ENCODE measurements at places on chromosomes 6 and 20. TPM values are rescaled to one million over a fixed set of nuclear protein-coding genes. Genes with fewer than 3 reads are reported as not detected.

DNA sequence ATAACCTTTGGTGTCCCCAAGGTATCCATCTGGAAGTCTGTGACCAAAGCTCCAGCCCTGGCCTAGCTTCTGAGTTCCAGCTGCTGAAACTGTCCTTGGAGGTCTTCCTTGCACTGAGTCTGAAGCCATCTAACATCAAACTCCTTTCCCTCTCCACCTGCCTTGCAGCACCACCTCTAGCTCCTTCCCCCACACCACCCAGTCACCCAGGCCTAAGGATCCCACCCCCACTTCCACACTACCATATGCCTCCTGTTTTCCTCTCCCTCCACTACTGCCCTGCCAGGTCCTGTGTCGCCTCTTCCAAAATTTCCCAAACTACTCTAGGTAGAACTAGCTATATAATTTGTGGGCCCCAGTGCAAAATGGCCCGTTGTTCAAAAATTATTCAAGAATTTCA, 10.8 kb upstream of the MATN4 start:
- no peaks in the 10 kb centered on the region for H3K27me3 ChIP-seq
- no peak overlapping the region for H3K4me3 ChIP-seq
- no peak for DNase-seq
- no peaks in the 10 kb centered on the region for H3K36me3 ChIP-seq
- no peaks in the 10 kb centered on the region for H3K4me1 ChIP-seq
- H3K27ac ChIP-seq = no peak overlapping the region

DNA sequence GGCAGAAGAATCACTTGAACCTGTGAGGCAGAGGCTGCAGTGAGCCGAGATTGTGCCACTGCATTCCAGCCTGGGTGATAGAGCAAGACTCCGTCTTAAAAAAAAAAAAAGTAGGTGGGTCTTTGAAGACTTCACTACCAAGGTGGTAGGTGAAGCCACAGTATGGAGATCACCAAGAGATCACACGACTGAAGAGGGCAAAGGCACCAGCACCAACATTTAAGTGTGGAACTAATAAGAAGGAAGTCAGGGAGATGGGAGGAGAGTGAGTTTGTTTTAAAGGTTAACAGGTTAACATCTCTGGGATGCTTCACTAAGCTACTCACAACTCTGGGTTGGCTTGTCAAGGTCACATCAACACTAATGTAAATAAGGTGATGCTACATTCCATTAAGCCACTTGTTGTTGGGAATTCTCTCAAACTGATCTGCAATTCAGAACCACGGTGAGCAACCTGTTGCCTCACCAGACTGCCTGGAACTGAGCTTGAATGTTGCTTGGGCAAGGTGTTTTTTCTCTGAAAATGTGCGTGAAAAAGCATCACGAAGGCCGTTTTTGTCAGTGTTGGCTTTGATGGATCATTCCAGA, 48.7 kb downstream of the KCTD20 start:
- H3K4me1 ChIP-seq = no peaks in the 10 kb centered on the region
- peaks cover 65% of the 10 kb centered on the region for H3K36me3 ChIP-seq
- no peak overlapping the region for H3K27ac ChIP-seq
- H3K4me3 ChIP-seq = no peak overlapping the region
- no peak for DNase-seq

DNA sequence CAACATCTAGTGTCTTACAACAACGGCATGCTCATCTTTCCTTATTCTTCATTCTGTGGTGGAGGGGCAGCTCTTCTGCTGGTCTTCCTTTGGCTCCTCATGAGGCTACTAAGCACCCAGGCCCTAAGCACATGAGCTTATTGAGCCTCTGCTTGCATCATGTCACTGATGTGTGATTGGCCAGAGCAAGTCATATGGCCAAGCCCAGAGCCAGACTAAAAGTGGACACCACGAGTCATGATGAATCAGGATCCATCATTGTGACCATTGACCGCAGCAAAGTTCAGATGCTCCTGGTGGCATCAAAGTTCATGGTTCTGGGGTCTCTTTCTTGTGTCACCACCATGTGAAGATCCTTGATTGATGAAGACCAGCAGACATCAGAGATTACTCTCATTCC, 192.0 kb upstream of the FOXA2 start:
- H3K4me3 ChIP-seq = no peak overlapping the region
- H3K4me1 ChIP-seq = no peaks in the 10 kb centered on the region
- H3K27ac ChIP-seq = no peak overlapping the region

- no peak overlapping the region for H3K4me3 ChIP-seq
- H3K27ac ChIP-seq = no peak overlapping the region
- DNase-seq = no peak
- no peaks in the 10 kb centered on the region for H3K36me3 ChIP-seq
These were observed 38.5 kb downstream of the EPB41L2 start for GRCh38 chr6:131024565-131024964.

- H3K27me3 ChIP-seq = no peaks in the 10 kb centered on the region
- H3K27ac ChIP-seq = no peak overlapping the region
- DNase-seq = no peak
- no peak overlapping the region for H3K4me3 ChIP-seq
These were observed 82.1 kb downstream of the PTPRA start for GRCh38 chr20:2955257-2955970.

The FKBP1C gene
- not detected for total RNA-seq

The HAO1 gene
- total RNA-seq = not detected
